Activated CD4-positive, alpha-beta T cell treated with anti-CD3 and anti-CD28 coated beads for 36 hours (primary cell): ENCODE measurements at places on chromosomes 13 and 19. TPM values are rescaled to one million over a fixed set of nuclear protein-coding genes. Genes with fewer than 3 reads are reported as not detected.

DNA sequence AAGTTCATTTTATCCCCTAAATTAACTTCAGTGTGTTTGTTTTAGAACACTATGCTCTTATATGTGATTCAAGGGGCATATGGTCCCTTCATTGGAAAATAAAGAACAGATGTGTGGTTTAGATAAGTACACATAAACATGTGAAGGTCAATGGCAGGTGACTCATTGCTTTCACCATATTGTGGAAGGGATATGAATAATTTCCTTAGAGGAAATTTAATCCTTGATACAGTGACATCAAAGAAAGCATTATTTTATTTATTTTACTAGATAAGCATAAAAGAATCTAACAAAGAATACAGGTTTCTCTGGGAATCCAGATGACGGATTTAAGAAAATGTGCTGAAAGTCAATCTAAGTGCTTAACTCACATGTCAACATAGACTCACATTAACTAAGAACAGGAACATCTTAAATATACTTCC lies 373.5 kb downstream of the KCTD12 start:
- no peaks in the 10 kb centered on the region for H3K4me1 ChIP-seq
- H3K36me3 ChIP-seq, result no peaks in the 10 kb centered on the region
- no peak for DNase-seq
- H3K27me3 ChIP-seq, result peaks cover 21% of the 10 kb centered on the region
- H3K27ac ChIP-seq, result no peak overlapping the region

- H3K36me3 ChIP-seq, result no peaks in the 10 kb centered on the region
- no peak overlapping the region for H3K4me3 ChIP-seq
- H3K4me1 ChIP-seq, result no peaks in the 10 kb centered on the region
- peaks cover 27% of the 10 kb centered on the region for H3K27me3 ChIP-seq
These were observed 72.4 kb downstream of the COL4A1 start for GRCh38 chr13:110234532-110234931.

IZUMO2 gene
- not detected for total RNA-seq

PTPRH gene
- total RNA-seq, result not detected
